Calu3 (cell line): ENCODE measurements at places on chromosomes 16 and 17.
A peak's percentile ranks its signal among the peaks of the same experiment; 100 is the strongest.

DNA sequence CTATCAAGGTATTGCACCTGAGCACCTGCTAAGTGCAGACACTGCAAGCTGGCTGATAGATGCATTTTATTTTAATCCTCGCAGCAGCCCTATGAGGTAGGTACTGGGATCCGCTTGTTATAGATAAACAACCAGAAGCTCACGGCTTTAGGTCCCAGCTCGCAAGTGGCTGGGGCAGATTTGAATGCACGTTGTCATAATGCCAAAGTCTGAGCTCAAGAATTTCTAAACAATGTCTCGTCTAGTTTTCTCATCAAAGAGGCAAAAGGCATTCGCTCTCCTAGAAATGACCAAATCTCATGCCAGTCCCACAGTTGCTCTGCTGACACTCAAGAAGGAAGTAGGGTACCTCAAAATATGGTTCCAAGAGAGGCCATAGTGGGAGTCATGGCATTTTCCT is 20.5 kb downstream of the SOX9 start:
- no peak for DNase-seq

DNA sequence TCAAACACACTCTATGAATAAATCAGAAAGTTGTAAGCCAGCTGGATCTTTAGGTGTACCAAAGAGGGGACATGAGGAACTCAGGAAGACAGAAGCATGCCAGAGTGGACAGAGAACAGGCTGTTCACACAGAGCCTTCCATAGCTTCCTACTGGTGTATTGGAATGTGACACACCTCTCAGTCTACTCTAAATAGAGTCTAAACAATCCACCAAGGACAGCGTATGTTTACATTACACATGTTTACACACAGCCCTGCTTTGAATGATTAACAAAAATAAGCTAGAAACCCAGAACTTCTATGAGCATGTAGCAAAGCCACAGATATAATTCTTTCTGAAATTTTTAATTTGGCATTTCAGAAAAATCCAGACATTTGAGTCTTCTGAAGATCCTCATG is 1279.0 kb upstream of the CDH8 start:
- no peak for DNase-seq

GRCh38 chr17:34843682-34844081 is 117.6 kb downstream of the CCT6B start:
- no peak for DNase-seq

GRCh38 chr17:3750926-3751325 is 27.2 kb downstream of the HASPIN start:
- DNase-seq = no peak

DNA sequence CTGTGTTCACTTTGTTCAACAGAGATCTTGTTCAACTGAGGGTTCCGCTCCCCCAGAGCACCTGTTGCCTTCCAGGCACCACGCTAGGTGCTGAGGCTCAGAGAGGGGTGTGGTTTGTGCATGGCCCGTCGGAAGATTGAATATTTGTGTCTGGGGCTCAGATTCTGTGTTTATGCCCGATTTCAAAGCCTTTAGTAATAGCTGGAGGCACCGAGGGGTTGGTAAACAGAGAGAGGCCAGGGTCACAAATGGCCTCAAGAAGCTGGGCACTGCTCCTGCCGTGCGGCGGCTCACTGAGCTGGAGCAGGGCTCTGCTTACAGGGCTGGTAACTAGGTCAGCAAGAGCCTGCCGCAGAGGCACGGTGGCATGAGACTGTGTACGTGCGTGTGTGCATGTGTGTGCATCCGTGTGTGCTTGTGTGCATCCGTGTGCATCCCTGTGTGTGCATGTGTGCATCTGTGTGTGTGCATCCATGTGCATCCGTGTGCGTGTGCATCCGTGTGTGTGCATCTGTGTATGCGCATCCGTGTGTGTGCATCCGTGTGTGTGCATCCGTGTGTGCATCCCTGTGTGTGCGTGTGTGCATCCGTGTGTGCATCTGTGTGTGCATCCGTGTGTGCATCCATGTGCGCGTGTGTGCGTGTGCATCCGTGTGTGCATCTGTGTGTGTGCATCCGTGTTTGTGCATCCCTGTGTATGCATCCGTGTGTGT is 5.4 kb downstream of the ITGAE start:
- no peak for DNase-seq

GRCh38 chr17:68512960-68513474 is 787 bp downstream of the PRKAR1A start:
- DNase-seq = peak; percentile 8

DNA sequence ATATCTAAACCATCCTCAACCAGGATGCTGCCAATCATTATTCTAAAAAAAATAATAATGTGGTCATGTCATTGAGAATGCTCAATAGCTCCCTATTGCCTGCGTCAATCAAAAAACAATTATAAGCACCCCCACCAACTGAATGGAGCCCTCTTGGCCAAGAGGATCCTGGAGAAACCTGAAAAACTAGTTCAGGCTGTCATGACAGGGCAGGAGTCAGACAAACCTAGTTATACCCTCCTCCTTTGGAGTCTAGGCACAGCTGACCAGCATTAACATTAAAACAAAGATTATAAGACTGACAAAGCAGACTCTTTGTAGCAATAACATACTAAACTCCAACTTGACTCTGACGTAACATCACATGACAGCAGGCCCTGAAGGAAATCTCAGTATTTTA is 119.2 kb upstream of the CCL2 start:
- DNase-seq = peak; percentile 4

- DNase-seq = no peak
These were observed 5.8 kb downstream of the TRAF4 start for GRCh38 chr17:28749516-28750177.

- DNase-seq = no peak
These were observed 205.6 kb downstream of the GRIN2A start for GRCh38 chr16:9976601-9977000.

DNA sequence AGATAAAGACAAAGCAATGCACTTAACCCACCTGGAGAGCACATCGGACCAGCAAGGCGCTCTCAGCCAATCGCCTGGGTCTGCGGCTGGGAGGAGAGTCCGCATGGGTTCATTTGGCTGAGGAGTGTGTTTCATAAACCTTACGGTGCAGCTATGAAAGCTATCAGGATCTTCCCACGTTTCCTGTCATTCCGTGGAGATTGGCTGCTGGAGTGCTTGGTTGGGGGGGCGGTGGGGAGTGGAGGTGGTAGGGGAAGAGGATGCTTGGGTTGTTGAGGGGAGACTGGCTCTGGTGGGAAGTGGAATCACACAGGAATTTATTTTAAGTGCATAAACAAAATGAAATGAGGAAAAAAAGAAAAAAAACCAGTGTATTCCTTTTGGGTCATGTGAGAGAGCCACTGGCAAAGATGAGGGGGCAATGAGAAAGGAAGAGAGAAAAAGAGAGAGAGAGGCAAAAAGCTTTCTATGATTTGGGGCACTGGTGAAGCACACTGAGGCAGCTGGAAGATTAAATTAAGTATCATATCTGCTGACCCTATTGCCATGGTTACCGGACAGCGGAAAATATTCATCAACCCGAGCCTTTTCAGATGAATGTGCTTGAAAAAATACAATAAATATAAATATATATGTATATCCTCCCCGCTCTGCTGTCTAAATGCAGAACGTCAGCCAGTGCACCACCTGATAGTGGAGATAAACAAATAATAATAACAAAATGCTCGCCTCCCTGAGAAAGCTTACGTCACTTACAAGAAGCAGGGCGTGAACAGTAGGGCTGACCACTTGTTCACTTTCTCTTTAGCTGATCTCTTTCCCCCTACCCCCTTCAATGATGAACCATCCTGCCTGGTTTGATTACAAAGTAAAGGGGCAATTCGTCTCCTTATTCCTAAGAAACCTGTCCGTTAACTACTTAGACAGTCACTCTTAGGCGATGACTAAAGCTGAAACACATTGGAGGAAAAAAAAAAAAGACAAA is 457.0 kb upstream of the ZFHX3 start:
- DNase-seq = no peak

GRCh38 chr16:83963277-83964119 is 4.5 kb upstream of the NECAB2 start:
- DNase-seq = no peak

- peak; percentile 12 for DNase-seq
These were observed 15.4 kb downstream of the RHBDL3 start for GRCh38 chr17:32281011-32281451.

- DNase-seq = no peak
These were observed 27.1 kb downstream of the NXPH3 start for GRCh38 chr17:49602783-49603182.

DNA sequence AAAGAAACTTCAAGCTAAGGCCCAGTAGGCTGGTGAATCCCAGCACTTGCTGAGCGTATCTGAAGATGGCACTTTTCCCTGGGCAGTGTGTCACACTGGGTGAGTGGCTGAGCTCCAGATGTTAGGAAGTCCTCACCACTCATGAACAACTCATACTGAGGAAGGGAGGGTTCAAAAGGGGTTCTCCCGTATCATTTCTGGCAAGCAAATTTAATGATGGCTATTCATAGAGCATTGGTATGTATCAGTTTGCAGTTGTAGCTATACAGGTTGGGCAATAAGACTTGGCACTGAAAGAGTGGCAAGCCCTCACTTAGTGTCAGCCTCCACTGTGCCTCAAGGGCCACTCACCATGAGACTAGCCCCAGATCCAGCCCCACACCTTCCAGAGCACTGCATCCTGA is 10.7 kb downstream of the GFOD2 start:
- no peak for DNase-seq

GRCh38 chr16:73553941-73554660 is 506.2 kb upstream of the ZFHX3 start:
- no peak for DNase-seq
